Stimulated activated CD4-positive, alpha-beta T cell treated with anti-CD3 and anti-CD28 coated beads, TNF-alpha, amount 100 ng/mL, for 24 hours (primary cell): ENCODE measurements at places on chromosomes 2 and 18.

- no peak for DNase-seq
Measured at GRCh38 chr2:217614498-217614897, 388.3 kb downstream of the TNS1 start.

DNA sequence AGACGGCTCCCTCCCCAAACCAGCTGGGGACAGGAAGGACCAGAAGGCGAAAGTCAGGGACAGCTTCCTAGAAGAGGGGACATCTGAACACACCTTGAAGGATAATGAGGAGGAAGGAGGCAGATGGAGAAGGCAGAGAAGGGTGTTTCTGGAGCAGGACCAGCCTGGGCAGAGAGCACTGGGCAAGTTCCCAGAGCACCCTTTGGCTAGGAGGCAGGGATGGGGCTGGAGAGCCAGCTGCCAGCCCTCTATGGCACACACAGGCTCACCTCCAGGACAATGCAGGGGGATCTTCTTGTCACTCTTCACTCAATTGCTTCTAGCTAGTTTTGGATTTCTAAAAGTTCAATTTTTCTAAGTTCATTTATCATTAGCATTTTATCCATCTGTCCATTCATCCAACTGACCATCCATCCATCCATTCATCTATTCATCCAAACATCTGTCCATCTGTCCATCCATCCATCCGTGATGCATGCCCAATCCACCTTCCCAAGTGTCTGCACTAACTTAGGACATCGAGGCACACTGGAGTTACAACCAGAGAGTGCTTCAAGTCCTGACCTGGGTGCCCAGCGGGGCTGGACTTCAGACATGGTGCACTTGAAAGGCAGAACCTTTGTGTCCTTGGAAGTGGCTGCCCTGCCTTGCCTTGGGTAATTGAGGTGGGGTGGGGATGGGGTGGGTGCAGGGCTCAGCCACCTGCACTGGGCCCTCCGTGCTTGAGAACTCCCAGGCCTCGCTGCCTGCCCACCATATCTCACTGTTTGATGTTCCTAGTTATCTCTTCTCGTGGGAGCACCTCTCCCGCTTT lies 42.5 kb downstream of the INHBB start:
- DNase-seq: no peak

- no peak for DNase-seq
Measured at GRCh38 chr2:148971547-148971946, 67.0 kb upstream of the LYPD6B start.

DNA sequence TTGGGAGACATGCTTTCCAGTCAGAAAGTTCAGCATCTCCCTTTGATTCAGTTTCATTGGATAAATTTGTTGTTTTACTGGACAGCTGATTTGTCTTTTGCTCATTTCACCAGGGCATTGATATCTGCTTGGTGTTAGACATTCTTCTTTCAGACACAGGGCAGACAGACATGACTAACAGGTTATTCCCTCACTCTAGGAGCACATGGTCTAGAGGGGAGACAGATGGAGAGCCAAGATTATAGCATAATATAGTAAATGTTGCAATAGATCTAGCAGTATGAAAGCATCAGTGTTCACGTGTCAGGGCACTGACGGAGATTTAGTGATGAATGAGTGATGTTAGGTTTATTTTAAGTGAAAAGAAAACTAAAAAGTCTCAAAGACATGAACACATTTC lies 187.0 kb upstream of the CYRIA start:
- no peak for DNase-seq

GRCh38 chr2:149826471-149827125 lies 239.0 kb upstream of the MMADHC start:
- DNase-seq: no peak

DNA sequence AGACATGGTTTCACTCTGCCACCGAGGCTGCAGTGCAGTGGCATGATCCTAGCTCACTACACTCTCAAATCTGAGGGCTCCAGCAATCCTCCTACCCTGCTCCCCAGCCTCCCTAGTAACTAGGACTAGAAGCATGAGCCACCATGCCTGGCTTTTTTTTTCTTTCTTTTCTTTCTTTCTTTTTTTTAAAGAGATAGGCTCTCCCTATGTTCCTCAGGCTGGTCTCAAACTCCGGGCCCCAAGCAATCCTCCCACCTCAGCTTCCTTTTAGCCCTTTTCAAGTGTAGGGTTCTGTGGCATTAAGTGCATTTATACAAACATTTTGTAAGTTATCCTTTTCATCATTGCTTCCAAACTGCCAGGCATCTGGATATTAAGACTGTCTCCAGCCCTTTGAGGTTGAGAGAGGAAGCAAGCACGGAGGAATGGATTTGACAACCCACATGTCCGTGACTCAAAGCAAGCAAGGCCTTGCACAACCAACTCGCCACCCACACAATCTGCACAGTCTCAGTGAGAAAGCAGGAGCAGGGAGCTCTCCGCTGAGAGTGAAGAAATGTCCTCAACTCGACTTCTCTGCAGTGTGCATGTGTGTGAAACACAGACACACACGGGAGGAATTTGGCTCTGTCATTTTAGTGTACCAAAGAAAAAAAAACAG lies 65.6 kb downstream of the ATP8B1 start:
- no peak for DNase-seq

GRCh38 chr2:128663371-128664050 lies 344.8 kb upstream of the HS6ST1 start:
- no peak for DNase-seq

DNA sequence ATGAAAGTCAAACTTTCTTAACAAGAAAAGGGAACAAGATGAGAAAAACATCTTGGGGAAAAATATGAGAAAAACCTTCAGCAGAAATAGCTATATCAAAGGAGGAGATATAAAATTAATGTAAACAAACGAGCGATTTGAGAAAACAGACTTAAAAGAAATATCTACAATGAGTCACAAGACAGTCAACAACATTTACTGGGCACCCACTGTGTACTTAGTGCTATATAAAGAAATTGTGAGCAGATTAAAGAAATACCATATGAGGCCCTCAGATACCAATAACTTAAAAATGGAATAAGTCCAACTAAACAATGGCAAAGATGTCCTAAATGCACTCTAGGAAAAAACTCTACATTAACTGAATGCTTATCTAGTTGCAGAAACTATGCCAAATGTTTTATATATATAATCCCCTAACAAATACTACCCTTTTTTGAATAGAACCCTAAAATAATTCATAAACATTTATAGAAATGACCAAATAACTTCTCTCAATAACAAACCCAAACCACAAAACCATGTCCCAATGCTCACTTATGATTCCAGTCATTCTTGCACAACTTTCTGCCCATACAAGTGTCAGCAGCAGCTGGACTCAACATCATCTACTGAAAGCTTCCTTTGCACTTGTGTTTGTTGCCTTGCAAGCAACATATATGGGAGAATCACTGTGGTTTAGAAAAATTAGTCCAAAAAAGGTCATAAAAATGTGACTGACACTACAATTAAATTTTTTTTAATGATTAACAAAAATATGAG lies 83.5 kb downstream of the COBLL1 start:
- no peak for DNase-seq
